Breast epithelium (tissue), 4 donors: ENCODE measurements at places on chromosomes 16 and 17. TPM values are rescaled to one million over a fixed set of nuclear protein-coding genes. Genes with fewer than 3 reads are reported as not detected.
A peak's percentile ranks its signal among the peaks of the same experiment; 100 is the strongest.

DNA sequence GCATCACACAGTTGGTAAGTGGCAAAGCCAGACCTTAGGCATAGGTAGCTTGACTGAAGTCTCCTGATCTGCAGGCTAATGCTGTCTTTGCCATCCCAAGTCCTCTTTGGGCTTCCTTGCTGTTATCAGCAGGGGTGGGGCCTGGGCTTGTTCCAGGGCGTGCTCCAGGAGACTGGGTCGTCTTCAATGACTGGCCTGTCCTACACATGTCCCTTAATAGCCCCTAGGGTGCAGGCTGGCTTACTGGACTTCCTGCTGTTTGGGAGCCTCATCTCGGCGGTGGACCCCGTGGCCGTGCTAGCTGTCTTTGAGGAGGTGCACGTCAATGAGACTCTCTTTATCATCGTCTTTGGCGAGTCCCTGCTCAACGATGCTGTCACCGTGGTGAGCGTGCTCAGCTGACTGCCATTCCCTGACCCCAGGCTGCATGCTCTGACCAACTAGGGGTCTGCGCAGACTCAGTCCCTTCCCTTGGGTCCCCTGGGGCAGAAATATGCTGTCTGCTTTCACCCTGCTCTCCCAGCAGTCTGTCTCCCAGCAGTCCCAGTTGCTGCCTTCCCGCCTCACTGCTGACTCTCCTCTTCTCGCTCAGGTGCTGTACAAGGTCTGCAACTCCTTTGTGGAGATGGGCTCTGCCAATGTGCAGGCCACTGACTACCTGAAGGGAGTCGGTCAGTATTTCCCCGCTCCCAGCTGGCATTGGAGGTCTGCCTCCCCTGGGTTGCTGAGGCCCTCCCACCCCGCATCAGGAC, 6.2 kb downstream of the SLC9A5 start:
- no peak for DNase-seq

- DNase-seq, result no peak
These were observed 6.0 kb upstream of the SLC16A3 start for GRCh38 chr17:82222816-82223215.

The CSNK2A2 gene
- 25.6 TPM for total RNA-seq

- no peak for DNase-seq
These were observed 86.3 kb upstream of the ZNF750 start for GRCh38 chr17:82926081-82926480.

GRCh38 chr16:79074951-79075350, 525.6 kb downstream of the MAF start:
- DNase-seq, result no peak

The GPR139 gene
- total RNA-seq, result not detected

The COQ7 gene
- total RNA-seq, result 16.4 TPM

DNA sequence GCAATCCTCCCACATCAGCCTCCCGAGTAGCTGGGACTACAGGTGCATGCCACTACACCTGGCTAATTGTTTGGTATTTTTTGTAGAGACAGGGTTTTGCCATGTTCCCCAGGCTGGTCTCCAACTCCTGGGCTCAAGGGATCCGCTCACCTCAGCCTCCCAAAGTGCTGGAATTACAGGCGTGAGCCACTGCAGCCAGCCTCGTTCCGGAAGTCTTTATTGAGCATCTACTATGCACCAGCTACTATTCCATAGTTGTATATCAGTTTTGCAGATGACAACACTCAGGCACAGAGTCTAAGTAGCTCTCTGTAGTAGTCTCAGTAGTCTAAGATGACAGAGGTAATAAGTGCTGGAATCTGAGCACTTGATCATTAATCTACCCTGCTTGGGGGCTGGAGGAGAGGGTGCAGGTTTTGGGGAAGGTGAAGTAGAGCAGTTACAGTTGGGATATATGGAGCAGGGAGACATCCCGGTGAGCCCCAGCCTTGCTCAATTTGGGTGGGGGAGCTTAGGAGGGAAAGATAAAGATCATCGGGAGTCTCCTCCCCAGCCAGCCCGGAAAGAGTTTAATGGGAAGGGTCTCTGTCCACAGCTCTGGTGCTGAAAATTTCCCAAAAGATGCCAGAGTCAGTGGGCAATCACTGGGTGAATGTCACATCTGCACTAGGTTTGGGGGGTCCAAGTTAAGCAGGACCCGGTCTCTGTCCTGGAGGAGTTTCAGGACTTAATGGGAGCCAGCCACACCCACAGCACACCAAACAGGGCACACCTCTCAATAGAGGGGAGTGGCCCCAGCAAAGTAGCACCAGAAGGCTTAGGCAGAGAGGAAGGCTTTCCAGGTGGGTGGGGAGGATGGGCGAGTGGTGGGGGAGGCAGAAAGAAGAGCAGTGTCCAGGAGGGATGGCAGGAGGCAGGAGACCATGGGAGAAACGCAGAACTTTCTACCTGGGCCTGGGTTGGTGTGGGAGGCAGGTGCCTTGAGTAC, 1.7 kb downstream of the OTOP3 start:
- no peak for DNase-seq

The CDH15 gene
- not detected for total RNA-seq

- no peak for DNase-seq
These were observed 106.7 kb downstream of the CMIP start for GRCh38 chr16:81551151-81551808.

The KRTAP3-1 gene
- not detected for total RNA-seq

DNA sequence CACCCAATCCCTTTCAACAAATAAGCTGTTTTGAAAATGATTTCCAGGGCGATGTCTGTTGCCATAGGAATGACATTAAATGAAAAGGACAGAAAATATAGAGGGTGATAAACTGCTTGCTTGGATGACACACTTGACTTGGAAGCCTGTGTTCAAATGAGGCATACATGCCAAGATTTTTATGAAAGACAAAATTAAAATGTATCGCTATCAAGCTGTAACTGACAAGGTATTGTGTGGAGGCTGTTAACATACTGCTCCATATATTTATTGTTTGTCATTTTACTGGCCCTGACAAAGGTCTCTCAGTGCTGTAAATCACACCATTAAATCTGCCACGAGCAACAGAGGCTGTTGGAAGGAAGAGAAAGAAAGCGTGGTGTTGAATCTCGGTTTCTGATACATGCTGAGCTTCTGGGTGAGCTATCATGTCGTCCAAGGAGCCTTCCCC, 456.2 kb upstream of the SALL1 start:
- DNase-seq, result no peak

DNA sequence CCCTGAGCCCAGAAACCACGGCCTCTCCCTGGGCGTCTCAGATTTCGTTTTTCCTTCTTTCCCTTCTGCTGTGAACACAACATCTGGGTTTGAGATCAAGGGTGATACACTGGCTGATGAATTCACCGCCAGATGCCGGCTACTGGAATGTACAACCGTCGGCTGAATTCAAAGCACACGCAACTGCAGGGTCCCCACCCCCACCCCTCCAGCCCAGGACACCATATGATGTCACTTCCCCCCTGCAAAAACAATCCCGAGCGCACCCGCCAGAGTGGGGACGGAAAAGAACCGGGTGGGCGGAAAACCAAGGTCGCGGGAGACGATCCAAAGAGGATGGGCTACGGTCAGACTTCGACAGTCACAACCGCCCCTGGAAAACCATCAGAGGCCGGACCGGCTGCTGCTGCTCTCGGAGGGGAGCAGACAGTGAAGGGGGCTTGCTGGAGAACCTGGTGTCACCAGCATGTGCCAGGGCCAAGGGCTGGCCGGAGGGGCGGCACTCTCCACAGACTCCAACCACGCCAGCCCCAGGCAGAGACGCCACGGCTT, 23.3 kb downstream of the CEP295NL start:
- DNase-seq, result peak; percentile 58

DNA sequence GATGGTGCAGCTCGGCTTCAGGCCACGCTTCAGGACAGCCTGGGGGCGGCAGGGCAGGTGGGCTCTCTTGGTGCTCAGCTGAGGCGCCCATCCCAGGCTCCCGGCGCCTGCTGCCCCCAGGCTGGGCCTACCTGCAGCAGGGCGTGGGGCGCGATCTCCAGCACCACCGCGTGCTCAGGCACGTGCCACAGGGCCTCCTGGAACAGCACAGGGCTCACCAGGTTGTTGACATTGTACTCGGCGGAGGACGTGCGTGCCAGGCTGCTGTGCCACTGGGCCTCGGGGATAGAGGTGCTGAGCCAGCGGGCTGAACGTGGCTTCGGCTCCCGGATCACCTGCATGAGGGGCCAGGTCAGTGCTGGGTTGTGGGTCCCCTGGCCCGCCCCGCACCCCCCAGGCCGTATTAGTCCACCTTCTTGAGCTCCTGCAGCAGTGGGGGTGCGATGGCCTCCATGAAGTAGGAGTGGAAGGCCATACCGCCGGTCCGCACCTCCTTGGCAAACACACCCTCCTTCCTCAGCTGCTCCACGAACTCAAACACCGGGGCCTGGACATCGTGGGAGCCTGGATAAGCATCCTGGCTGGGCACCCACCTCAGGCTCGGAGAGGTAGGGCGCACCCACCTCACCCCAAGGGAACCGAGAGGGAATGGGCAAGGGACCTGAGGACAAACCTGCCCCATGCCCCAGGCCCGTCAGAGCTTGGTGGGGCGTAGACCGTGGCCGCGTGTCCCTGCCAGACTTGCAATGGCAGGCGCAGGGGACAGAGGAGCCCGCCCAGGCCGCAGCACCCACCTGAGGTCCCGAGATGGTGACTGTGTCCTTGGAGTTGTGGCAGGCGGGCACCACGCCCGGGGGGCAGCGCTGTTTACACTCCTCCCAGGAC, 9.0 kb downstream of the FASN start:
- DNase-seq, result no peak

GRCh38 chr16:79543219-79543618, 57.3 kb downstream of the MAF start:
- DNase-seq, result no peak

DNA sequence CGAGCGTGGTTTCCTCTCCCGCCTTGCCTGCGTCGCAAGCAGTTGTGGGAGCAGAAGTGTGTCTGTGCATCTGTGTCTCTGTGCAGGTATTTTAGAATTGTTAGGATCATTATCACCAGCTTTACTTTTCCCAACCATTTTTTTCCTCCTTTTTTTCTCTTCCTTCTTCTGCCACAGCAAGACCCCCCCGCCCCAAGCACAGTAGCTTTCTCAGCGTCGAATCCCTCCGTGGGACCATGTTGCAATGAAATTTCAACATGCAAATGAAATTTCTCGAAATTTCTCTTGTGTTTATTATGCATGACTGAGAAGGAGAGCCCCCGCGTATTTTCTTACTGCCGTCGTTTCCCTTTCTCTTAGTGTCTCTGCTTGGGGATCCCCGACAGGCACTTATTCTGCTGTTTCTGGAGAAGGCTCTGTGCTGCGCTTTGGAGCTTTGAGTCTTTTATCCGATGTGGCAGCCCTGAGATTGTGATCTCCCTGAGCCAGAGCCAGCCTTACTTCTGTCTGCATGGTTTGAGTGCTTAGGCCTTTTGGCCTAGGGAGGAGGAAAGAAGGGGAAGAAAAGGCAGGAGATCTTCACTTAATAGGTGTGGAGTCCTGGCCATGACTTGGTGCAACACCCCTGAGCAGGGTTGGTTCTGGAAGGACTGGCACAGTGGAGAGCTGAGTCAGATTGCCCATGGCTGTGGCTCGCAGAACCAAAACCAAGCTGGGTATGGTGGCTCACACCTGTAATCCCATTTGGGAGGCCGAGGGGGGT, 5.0 kb downstream of the ARMC7 start:
- no peak for DNase-seq

DNA sequence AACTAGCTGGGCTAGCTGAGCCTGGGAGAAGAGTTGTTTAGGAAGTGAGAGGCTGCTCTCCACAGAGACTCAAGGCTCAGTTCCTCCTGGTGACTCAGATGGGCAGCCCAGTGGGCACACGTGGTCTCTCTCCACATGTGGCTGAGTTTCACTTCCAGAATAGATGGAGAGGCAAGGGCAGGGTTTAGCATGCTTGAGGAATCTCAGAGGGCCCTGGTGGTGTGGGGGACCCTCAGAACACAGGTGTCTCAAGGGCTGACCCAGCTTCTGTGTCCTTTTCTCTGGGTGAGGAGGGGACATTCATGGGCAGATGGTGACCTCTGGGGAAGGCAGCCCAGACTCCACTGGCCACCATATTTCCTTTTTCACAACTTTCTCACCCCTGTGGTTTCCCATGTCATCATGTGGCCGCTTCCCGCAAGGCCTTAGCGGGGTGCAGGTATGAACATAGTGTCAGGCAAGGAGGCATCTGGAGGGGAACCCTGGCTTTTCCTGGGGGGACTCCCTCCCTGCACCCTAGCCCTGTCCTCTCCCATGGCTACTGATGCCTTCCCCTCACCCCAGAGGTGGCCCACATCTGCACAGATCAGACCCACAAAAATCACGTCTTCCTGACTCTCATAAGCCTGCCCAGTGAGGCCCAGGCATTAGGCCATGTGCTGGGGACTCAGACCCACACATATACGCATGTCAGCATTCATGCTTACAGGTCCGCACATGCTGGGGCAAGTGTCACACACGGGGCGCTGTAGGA, 3.3 kb downstream of the GRN start:
- DNase-seq, result no peak

The ABCA8 gene
- 46.2 TPM for total RNA-seq

DNA sequence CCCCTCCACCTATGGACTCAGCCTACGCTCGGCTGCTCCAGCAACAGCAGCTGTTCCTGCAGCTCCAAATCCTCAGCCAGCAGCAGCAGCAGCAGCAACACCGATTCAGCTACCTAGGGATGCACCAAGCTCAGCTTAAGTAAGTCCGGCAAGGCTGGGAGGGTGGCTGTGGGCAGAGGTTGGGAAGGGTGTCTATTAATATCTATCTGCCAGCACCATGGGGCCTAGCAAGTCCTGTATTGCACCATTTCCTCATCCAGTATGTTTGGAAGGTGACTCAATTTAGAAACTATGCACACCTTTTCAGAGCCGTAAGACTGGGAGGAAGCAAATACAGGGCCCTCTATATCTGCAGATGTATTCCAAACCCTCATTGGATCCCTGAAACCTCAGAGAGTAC, 45.0 kb upstream of the ARHGAP44 start:
- DNase-seq, result no peak

GRCh38 chr17:29376667-29377270, 13.4 kb upstream of the TAOK1 start:
- DNase-seq, result no peak

GRCh38 chr17:34675605-34676004, 96.2 kb downstream of the TMEM132E start:
- DNase-seq, result no peak

The TPSB2 gene
- total RNA-seq, result 5.6 TPM
